ENCODE measurements at places on chromosomes 5 and 9. TPM values are rescaled to one million over a fixed set of nuclear protein-coding genes. Genes with fewer than 3 reads are reported as not detected.

PAPPA gene
- 79.6 TPM for total RNA-seq

CARTPT gene
- not detected for total RNA-seq

ADCY2 gene
- total RNA-seq, result 0.76 TPM

SPINK14 gene
- not detected for total RNA-seq

SPATA31C1 gene
- total RNA-seq, result not detected

MAMDC2 gene
- 19.7 TPM for total RNA-seq

TPRN gene
- total RNA-seq, result 8.4 TPM

RPS14 gene
- 3,246 TPM for total RNA-seq

PALM2AKAP2 gene
- 0.39 TPM for total RNA-seq

SLC4A9 gene
- total RNA-seq, result not detected

SERINC5 gene
- total RNA-seq, result 16.7 TPM

TICAM2 gene
- total RNA-seq, result 3.3 TPM

TAL2 gene
- not detected for total RNA-seq

WNK2 gene
- not detected for total RNA-seq

GPRIN1 gene
- 2.7 TPM for total RNA-seq

UQCRQ gene
- 78.5 TPM for total RNA-seq

MLANA gene
- total RNA-seq, result not detected

CDH9 gene
- total RNA-seq, result not detected

OGN gene
- not detected for total RNA-seq

LCN12 gene
- total RNA-seq, result not detected

PCDHGA4 gene
- total RNA-seq, result 1.5 TPM

CNTNAP3B gene
- 2.1 TPM for total RNA-seq

PFN3 gene
- total RNA-seq, result not detected

CDC26 gene
- total RNA-seq, result 34.7 TPM

HAVCR2 gene
- total RNA-seq, result 0.22 TPM

RAB14 gene
- 26.7 TPM for total RNA-seq

LCP2 gene
- not detected for total RNA-seq

PRDM9 gene
- not detected for total RNA-seq

SHISAL2B gene
- not detected for total RNA-seq

OMD gene
- not detected for total RNA-seq

All from placental epithelial cell (primary cell).